ENCODE measurements at places on chromosomes 13 and 19. TPM values are rescaled to one million over a fixed set of nuclear protein-coding genes. Genes with fewer than 3 reads are reported as not detected.

The KLK7 gene
- total RNA-seq, result 0.32 TPM

The ADGRE3 gene
- not detected for total RNA-seq

The FUT2 gene
- under 0.01 TPM for total RNA-seq

The SHD gene
- not detected for total RNA-seq

The ZNF526 gene
- 24.8 TPM for total RNA-seq

The ZNF563 gene
- total RNA-seq, result 1.9 TPM

The KRTDAP gene
- total RNA-seq, result not detected

The FPR1 gene
- total RNA-seq, result 0.61 TPM

The SLC7A1 gene
- total RNA-seq, result 49.1 TPM

The VSIG10L gene
- total RNA-seq, result 0.49 TPM

The PTH2 gene
- total RNA-seq, result not detected

The CD33 gene
- not detected for total RNA-seq

The ZNF320 gene
- total RNA-seq, result 14.1 TPM

The CFD gene
- 41.1 TPM for total RNA-seq

The ERICH6B gene
- not detected for total RNA-seq

The COL4A1 gene
- total RNA-seq, result 51.3 TPM

The CEACAM20 gene
- not detected for total RNA-seq

The CYP2S1 gene
- total RNA-seq, result not detected

The OR7A5 gene
- not detected for total RNA-seq

The C19orf47 gene
- total RNA-seq, result 8.1 TPM

The CAB39L gene
- 14.0 TPM for total RNA-seq

The PSG1 gene
- total RNA-seq, result 17.2 TPM

The DMKN gene
- 9.2 TPM for total RNA-seq

The TMEM221 gene
- 0.12 TPM for total RNA-seq

The ZNF805 gene
- total RNA-seq, result 36.9 TPM

The FCER2 gene
- not detected for total RNA-seq

The NALCN gene
- 0.49 TPM for total RNA-seq

The FBXO27 gene
- total RNA-seq, result 3.4 TPM

The CYP2F1 gene
- total RNA-seq, result not detected

The APC2 gene
- 0.49 TPM for total RNA-seq

The CYP2A6 gene
- total RNA-seq, result not detected

The MYO1F gene
- total RNA-seq, result 2.8 TPM

The ZNF28 gene
- 14.5 TPM for total RNA-seq

The RNF17 gene
- total RNA-seq, result not detected

The ZNF816 gene
- 8.1 TPM for total RNA-seq

The PLEKHA4 gene
- total RNA-seq, result 20.8 TPM

The TTYH1 gene
- not detected for total RNA-seq

The FARP1 gene
- total RNA-seq, result 78.7 TPM

The ZNF90 gene
- 1.1 TPM for total RNA-seq

The PRDX2 gene
- 140 TPM for total RNA-seq

The DAND5 gene
- total RNA-seq, result 0.65 TPM

The SF3A2 gene
- total RNA-seq, result 33.6 TPM

The HS6ST3 gene
- not detected for total RNA-seq

The SLC27A1 gene
- 71.6 TPM for total RNA-seq

The OLFM4 gene
- total RNA-seq, result not detected

The ZNF534 gene
- not detected for total RNA-seq

The PNMA8B gene
- total RNA-seq, result 1.1 TPM

The TMEM147 gene
- total RNA-seq, result 51.9 TPM

The OR10H1 gene
- not detected for total RNA-seq

The ZNF555 gene
- 8.9 TPM for total RNA-seq

The FCHO1 gene
- total RNA-seq, result 0.32 TPM

The SYDE1 gene
- 90.7 TPM for total RNA-seq

The CGB3 gene
- total RNA-seq, result not detected

The F2RL3 gene
- total RNA-seq, result not detected

The CKM gene
- not detected for total RNA-seq

The KIRREL2 gene
- total RNA-seq, result not detected

The FRY gene
- 11.2 TPM for total RNA-seq

Data from hair follicle dermal papilla cell (primary cell).